ENCODE measurements at places on chromosomes 13 and 19.

DNA sequence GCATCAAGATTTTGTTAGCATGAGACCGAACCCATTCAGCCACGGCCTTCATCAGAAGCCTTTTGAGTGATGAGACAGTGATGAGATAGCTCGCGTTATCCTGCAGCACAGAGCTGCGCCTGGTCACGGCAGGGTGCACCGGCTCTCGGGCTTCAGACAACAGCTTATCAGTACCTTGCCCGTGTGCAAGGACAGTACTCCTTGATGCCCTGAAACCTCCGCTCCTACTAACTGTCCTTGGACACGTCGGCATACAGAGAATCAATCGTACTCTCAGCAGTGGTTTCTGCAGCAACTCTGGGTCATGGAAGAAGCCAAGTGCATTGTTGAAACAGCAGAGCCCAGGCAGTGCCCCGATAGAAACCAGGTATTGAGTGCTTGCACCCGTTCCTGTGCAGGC lies 40.7 kb downstream of the IRS2 start:
- DNase-seq, result no peak

- no peak for DNase-seq
Observed at GRCh38 chr13:110237875-110238817, 68.8 kb downstream of the COL4A1 start.

GRCh38 chr13:113816254-113816929 lies 47.5 kb downstream of the GAS6 start:
- DNase-seq, result no peak

DNA sequence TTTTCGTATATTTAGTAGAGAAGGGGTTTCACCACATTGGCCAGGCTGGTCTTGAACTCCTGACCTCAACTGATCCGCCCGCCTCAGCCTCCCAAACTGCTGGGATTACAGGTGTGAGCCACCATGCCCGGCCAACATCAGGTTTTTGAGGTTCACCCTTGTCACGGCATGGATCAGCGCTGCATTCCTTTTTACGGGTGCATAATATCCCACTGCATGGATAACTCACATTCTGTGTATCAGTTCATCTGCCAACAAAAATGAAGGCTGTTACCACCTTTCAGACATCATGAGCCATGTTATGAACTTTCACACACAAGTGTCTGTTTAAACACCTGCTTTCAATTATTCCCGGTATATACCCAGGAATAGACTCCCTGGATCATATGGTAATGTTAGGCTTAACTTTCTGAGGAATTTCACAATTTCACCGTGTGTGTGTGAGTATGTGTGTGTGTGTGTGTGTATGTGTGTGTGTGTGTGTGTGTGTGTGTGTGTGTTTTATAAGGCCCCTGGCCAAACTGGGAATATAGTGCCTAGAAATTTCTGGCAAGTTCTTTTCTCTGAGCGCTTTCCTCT lies 52.2 kb downstream of the AP1M1 start:
- DNase-seq, result no peak

- peak; percentile 45 for DNase-seq
Observed at GRCh38 chr19:49746206-49746958, 16.7 kb downstream of the TSKS start.

DNA sequence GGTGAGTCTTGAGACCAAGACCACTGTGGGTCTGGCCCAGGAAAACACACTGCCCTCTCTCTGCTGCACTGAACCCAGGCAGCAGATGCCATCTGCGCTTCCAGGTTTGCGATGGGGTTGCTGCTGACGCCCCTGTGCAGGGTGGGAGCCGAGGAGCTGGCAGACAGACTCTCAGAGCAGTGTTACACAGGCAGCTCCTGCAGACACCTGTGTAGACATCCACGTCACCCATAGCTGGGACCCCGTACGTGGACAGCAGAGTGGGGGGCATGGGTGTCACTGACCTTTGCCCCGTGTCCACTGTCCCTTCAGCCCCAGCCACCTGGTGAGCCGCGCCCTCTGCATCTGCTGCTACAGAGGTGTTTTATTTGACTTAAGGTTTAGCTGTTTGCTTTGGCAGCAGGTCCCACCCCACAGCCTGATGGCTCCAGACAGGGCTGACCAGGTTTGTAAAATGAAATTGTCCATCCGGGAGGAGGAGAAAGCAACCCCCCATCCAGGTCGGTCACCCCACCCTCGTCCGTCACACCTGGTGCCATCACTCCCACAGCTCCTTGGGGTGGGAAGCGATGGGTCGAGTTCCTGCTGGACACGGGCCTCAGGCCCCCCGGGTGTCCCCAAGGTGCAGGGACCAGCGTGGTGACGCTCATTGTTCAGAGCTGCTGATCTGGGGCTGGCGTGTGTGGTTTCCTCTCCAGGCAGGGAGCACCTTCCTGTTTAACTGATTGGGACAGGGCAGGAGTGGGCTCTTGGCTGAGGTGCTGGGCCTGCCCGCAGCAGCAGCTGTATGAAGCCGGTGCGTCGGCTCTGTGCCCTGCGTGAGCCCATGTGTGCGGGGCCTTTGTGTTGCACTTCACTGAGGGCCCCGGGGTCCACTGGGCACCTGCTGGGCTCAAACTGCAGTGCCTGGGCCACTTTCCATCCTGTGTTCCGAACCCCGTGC lies 28.4 kb downstream of the MCF2L start:
- no peak for DNase-seq

- no peak for DNase-seq
Observed at GRCh38 chr19:4375164-4376027, 25.0 kb downstream of the SH3GL1 start.

DNA sequence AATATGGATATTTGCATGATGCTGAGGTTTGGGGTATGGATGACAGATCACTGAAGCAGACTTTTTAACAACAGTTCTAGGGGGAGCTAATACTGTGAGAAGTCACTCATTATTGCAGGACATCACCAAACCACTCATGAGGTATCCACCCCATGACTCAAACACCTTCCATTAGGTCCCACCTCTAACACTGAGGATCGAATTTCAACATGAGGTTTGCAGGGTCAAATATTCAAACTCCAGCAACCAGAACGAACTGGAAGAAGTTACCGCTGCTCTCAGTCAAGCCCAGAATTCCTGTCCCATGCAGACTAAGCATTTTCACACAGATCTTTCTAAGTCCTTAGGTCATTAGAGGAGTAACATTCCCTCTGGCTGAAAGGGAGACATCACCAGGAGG lies 758.9 kb downstream of the UQCRFS1 start:
- DNase-seq, result no peak

DNA sequence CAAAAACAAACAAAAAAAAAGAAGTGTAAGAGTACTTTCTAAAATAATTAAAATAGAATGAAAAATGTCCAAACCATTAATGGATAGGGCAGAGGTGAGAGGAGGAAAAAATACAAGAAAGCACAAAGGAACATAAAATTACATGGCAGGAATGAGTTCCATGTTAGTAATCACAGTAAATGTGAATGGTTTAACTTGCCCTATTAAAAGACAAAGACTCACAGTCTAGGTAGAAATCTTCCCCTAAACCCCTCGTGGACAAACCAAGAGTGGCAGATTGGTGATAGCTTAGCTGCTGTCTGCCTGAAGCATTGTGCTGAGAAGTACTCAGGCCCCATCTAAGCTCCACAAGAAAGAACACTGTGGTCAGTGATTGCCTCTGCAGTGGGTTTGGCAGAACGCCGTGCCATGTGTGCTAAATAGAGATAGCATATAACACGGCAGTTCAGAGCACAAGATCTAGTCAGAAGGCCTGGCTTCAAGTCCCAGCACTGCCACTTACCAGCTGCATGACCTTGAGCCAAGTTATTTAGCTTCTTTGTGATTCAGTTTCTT lies 103.5 kb downstream of the DPF1 start:
- DNase-seq, result no peak

DNA sequence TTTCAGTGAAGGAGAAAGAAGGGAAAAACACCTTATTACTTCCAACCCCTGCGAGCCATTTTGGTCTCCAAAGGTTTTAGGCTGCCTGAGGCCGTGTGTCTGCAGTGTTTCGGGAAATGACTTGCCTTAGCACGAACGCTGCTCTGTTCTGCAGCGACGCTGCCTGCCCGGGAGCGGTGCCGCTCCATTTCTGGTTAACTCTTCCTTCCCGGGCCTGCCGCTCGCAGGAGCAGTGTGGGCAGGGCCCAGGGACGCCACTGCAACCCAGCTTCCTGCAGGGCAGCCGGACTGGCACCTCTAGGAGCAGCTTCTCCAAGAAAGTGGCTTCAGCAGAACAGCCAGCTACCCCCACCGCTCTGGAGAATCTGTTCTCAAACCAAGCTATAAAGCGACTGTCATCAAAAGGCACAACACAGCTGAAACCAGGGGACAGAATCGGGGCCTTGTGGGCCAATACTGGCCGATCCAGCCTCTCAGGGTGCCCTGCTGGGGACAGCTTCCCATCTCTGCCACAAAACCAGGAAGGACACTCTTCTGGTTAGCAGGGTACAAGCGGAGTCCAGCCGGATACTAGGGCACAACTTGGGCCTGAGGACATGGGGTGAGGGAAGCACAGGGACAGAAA lies 72.2 kb downstream of the KCTD15 start:
- no peak for DNase-seq

- no peak for DNase-seq
Observed at GRCh38 chr19:13334801-13335481, 171.3 kb downstream of the CACNA1A start.

DNA sequence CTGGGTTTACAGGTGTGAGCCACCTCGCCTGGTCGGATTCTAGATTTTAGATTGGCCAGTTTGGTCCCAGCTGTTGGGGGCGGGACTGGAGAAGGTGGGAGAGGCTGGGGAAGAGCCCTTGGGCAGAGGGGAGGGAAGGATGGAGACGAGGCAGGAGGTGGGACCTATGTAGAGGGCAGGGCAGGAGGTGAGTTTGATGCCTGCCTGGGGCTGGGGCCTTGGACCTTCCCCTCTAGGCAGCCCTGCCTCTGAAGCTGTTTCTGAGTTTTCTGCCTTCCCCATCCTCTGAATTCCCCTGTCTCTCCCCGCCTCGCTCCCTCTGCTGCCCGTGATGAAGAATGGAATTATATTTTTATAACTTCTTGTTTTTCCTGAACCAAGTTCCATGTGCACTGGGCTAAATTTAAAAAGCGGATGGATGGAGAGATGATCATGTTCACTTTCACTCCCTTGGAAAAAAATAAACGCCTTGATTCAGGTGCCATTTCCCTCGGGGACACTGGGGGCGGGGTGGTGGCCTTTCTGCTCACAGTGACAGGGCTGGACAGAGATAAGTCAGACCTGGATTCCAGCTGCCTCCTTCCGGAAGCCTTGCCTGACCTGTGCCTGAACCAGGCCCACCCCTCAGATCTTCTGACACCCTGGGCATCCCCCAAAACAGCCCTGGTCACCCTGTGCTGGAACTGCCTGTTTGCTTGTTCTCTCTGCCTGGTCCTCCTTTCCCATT lies 16.5 kb upstream of the TNFAIP8L1 start:
- DNase-seq, result no peak

Data from stimulated activated CD4-positive, alpha-beta T cell treated with anti-CD3 and anti-CD28 coated beads, Interleukin-2, amount 100 ng/mL, for 48 hours (primary cell).